ENCODE measurements at places on chromosomes 11 and 22.
A peak's percentile ranks its signal among the peaks of the same experiment; 100 is the strongest.

DNA sequence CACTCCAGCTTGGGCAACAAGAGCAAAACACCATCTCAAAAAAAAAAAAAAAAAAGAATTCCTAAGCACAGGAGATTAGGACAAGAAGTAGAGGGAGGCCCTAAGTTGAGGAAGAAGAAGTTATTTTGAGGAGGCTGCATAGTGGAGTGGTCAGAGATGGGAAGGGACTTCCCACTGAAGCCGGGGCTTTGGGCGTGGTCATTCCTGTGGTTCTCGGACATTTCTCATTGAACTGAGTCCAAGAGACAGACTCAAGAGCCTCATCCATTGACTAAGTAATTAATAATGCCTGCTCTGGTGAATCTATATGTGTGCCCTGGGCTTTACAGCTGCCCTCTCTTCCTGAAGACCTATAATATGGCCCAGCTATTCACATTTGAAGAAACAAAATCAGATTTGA is 53.2 kb upstream of the FTH1 start:
- DNase-seq = no peak

DNA sequence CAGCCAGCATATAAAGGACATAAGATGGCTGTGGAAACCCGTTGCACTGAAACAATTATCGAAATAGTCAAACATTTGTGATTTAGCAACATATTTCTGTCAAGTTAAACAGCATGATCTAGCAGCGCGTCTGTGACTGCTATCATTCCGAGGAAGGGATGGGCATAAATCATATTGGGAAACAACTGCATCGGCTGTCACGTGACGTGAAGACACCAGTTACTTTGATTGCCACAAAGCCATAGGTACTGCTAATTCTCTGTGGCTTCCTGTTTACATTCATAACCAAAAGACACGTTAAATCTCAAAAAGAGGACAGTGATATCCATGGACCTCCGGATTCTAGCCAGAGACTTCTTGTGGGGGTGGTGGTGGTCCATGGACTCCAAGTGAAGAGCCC is 87.8 kb downstream of the CACNA1I start:
- no peak for DNase-seq

DNA sequence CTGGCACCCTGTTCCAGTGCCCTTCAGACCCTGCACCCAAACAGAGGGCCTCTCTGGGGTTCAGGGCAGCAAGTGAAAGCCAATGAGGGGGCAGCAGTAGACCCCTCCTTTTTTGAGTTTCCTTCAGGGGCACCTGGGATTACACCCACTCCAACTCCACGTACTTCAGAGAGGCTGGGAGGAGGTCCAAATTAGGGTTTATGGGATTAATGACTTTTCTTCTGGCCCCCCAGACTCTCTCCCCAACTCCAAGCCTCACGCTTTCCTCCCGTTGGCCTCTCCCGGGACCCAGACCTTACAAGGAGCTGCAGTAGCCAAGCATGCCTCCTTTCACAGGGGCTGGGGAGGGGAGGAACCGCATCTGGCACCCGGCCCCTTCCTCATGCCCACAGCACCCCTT is 101.7 kb downstream of the NECTIN1 start:
- no peak for DNase-seq

DNA sequence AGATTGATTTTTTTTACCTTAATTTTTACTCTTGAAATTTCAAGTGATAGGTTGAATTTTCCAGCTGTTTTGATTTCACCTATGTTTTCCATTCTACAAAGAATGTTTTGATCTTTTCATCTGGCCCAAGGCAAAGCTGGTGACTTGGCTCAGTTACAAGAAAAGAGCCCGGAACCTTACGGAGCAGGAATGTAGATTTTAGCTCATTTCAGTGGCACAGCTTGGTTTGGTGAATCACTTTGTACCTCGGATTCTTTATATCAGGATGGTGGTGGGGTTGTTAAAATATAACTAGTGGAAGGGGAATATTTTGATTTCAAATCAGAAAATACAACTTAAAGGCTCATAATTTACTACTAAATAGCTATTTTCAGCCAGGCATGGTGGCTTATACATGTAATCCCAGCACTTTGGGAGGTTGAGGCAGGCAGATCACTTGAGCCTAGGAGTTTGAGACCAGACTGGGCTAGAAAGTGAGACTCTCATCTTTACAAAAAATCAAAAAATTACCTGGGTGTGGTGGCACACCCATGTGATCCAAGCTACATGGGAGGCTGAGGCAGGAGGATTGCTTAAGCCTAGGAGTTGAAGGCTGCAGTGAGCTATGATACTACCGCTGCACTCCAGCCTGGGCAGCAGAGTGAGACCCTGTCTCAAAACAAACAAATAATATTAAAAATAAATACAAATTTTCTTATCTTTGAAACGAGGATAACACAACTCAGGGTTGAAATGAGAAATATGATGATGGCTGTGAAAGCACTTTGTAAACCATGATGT is 9.4 kb upstream of the GRIK4 start:
- DNase-seq = no peak

DNA sequence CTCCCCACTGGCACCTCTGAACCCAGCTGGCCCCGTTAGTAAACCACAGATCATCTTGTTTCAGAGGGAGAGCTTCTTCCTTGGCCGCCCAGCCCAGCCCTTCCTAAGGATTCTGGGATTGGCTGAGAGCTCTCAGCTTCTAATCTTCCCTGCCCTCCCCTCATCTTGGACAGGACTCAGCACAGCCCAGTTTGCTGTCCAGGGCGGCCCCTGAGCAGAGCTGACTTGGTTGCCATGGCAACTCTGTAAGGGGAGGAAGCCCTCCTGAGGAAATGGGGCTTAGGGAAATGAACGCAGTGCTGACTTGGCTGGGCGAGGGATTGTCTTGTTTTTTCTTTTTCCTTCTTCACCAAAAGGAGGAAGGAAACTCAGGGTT is 4.6 kb downstream of the APOL4 start:
- DNase-seq = peak; percentile 30

- DNase-seq = no peak
Observed at GRCh38 chr11:128568166-128568778, 19.1 kb downstream of the ETS1 start.

- no peak for DNase-seq
Observed at GRCh38 chr11:91272089-91272488, 952.5 kb upstream of the FAT3 start.

GRCh38 chr11:79139900-79140299 is 300.9 kb downstream of the TENM4 start:
- no peak for DNase-seq

GRCh38 chr22:25039754-25040153 is 87.2 kb downstream of the KIAA1671 start:
- no peak for DNase-seq

DNA sequence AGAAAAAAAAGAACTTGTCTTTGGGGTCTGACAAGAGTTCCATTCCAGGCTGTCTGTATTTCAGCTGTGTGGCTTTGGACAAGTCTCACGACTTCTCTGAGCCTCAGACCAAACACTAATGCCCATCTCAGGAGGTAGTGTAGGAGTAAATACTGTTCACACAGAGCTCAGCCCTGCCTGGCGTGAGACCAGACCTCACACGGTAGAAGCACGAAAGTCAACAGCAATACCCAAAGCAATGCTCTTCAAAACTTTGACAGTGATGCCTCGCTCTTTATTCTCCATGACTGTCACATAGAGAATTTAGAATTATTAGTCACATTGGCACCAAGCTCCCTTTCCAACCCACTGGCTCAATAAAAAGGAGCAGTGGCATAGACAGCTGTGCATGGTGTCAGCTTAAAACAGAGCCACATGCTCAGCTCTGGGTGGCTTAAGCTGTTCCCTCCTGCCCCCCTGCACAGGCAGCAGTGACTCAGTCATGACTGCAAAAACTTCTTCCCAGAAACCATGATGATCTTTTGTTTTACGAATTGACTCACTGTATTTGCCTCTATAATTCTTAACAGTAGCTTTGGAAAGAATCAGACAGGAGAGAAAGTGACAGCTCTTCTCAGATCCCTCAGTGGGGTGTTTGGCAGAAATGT is 74.0 kb upstream of the PHF21B start:
- no peak for DNase-seq

Measured in non-pigmented ciliary epithelial cell (primary cell).